ENCODE measurements at places on chromosomes 1 and 21.

- DNase-seq, result no peak
These were observed 82.1 kb upstream of the ARHGEF16 start for GRCh38 chr1:3372317-3372716.

- DNase-seq, result no peak
These were observed 34.4 kb upstream of the PADI1 start for GRCh38 chr1:17170571-17170970.

DNA sequence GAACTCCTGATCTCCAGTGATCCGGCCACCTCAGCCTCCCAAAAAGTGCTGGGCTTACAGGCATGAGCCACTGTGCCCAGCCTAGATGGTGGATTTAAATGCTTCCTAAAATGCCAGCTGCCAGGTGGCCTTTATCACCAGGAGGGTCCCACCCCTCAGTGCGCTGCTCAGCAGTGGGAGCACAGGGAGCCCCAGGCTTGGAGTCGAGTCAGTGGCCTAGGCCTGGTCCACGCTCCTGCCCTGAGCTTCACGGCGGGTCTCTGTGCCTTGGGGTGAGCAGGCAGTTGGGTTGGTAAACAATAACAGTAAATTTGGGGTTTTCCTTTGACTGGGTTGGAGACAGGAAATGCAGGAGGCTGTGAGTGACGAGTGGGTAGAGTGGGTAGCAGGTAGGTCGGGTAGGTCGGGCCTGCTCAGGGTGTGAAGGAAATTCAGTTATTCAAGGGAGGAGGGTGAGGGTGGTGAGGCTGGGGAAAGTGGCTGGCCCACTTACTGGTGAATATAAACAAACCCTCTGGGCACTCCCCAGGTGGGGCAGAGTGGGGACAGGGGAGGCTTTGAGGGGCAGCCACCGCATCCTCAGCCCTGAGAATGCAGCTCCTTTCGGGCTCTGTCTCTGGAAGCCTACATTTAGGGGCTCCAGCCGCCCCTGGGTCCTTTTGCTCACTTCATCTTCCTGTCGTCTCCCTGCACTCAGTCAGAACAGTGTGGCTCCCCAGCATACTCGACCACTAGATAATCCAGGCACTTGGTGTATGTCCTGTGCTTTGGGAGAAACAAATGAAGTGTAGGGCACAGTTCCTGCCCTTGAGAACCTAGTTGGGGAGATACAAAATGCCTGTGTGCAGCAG lies 33.5 kb upstream of the IL19 start:
- no peak for DNase-seq

GRCh38 chr21:15676935-15677334 lies 52.8 kb upstream of the USP25 start:
- no peak for DNase-seq

DNA sequence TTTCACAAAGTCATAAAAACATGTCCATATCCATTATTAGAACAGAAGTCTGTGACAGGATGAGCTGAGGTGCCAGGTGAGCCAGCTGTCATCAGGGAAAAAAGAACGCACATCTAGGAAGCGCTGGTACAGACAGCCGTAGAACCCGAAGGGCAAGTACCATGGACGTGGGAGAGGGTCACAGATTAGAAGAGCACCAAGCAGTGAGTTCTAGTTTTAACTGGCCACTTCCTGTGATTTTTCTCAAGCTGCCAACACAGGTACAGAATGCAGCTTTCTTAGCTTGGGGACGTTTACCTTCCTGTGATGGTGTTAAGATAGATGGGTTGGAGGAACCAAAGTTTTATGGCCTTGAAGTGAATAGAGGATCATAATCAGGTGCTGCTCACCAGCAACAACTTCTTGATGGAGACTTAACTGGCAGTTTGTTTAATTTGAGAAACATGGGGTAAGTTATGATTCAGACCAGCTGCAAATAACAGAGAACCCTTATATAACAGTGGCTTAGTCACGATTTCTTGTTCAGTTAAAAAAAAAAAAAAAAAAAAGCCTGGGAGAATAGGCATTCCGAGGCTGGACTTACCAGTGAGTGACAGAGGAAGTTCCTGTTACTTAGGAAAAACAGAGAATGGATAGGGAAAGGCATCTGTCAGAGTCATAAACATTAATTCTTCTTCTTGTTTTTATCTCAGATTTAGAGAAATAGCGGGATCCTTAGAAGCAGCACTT lies 30.9 kb downstream of the AGT start:
- DNase-seq, result no peak

GRCh38 chr1:184627007-184627341 lies 127.7 kb downstream of the EDEM3 start:
- DNase-seq, result no peak

DNA sequence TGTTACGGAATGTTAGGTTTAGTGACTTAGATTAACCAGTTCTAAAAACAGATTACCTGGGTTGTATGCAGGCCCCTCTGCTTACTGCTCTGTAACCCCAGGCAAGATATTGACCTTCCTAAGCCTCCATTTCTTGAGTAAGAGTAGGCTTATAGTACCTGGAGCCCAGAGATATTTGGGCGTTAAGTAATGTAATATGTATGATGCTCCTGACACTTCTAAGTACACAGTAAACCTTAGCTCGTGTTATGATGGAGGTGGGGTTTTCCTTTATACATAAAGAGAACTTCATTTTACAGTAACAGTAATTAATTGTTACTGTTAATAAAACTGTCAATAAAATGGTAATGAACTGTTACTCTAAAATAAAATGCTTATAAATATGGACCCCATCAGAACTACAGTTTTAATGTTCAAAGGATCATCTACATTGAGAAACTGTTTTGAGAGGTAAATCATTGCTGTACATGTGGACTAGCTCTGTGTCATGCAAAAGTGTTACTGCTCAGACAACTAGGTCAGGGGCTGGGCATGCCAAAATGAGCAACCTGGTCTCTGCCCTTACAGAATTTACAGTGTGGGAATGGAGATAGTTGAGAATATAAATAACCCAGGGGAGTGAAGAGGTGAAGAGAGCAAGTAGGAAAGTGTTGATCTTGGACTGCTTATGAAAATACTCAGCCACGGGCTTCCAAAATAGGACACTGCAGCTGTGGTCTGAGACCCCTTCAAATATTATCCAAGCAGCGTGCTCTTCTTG lies 26.6 kb downstream of the LRRC8C start:
- no peak for DNase-seq

GRCh38 chr1:216095400-216095799 lies 327.8 kb downstream of the USH2A start:
- peak; percentile 82 for DNase-seq

DNA sequence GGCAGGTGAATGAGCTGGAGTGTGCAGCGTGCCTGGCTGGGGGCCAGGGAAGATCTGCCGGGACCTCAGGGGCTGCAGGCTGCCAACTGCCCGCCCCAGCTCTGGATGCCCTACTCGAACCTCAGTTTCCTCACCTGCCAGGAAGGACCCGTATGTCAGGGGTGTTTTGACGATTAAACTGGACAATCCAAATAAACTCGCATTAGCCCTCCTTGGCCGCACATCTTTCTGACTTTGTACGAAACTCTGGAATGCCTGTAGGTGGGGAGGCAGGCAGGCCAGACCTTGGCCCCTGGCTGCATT lies 8.3 kb upstream of the ZNF669 start:
- DNase-seq, result no peak

DNA sequence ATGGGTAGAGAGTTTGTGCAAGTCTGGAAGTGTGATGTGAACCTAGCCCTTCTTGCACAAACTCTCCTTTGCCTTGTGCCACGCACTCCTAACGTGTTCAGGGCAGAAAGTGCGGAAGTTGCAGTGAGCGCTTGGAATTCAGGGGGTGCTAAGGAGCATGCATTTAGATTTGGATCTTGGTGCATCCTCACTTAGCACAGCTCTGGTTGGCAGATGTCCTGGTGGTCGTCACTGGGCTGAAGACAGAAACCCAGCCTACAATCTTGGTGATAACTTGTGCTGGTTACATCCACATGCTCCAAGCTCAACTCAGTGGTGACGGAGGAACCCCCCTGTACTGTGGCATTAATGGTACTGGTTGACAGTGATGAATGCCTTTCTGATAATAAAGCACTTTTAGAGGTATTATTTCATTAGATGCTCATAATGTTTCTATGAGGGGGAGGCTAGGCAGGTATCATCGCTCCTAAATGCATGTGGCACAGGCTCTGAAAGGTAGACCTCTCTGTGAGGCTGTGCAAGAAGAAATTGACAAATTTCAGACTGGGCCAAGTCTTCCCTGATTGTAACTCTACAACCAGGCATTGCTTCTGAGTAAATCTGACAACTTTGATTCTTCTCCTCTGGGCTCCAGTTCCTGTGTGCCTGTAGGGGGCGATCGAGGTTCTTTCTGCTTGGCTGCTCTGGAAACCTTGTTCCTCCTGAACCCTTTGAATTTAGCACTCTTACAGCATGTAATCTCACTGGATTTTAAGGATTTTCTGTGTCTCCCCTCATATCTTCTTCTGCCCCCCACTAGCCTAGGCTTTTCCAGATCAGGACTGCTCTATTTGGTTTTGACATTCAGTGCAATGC lies 40.6 kb downstream of the MAPKAPK2 start:
- DNase-seq, result peak; percentile 81

DNA sequence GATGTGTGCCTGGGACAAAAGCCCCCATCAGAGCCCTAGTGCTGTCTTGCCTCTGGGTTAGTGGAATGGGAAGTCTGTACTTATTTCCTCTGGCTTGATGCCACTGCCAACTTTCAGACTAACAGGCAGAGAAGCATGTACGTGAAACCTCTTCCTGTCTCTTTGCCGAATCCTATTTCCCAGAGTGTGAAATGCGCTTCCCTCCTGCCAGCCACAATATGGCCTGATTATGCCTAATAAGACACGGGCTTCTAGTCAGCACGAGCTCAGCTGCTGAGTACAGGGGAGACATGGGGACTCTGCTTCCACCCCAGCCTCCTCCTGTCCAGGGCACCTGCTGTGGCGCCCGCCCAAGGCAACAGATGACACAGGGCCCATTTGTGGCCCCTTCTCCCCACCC lies 111.4 kb downstream of the KCND3 start:
- no peak for DNase-seq

DNA sequence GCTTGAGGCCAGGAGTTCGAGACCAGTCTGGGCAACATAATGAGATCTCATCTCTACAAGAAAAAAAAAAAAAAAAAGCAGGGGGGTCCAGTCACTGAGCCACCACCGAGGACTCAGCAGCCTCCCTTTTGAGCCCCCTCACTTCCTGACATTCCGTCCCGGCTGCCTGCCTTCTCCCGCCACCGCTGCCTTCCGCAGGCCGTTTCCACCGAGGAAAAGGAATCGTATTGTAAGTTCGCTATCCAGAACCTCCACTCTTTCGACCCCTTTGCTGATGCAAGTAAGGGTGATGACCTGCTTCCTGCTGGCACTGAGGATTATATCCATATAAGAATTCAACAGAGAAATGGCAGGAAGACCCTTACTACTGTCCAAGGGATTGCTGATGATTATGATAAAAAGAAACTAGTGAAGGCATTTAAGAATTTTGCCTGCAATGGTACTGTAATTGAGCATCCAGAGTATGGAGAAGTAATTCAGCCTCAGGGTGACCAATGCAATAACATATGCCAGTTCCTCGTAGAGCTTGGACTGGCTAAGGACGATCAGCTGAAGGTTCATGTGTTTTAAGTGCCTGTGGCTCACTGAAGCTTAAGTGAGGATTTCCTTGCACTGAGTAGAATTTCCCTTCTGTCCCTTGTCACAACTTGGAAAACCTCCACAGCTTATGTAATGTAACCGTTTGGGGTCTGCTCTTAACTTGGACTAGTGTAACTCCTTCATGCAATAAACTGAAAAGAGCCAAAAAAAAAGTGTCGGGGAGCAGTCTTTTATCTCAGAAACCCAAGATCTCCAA lies 55.6 kb downstream of the GLUL start:
- DNase-seq, result no peak

- DNase-seq, result no peak
These were observed 292.0 kb upstream of the PLXNA2 start for GRCh38 chr1:208536212-208536611.

DNA sequence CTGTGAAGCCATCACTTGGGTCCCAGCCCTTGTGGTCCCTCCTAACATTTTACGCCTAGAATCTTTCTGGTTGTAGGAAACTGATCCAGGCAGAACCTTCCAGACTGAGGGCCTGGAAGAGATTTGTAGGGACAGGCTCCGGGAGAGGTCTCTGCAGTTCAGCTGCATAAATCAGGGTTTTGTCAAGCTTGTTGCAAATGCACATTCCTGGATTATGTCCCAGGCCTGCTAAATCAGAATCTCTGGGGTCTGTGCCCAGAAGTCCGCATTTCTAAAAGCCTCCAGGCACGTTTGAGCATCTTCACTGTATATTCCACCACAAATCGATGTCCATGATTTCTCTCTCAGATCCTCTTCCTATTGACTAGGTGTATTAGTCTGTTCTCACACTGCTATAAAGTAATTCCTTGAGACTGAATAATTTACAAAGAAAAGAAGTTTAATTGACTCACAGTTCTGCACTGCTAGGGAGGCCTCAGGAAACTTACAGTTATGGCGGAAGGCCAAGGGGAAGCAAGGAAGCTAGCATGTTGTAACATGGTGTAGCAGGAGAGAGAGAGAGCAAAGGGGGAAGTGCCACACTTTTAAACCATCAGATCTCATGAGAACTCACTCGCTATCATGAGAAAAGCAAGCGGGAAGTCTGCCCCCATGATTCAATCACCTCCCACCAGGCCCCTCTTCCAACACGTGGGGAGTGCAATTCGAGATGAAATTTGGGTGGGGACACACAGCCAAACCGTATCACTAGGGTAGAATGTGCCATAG lies 1.2 kb upstream of the FHAD1 start:
- no peak for DNase-seq

- no peak for DNase-seq
These were observed 92.3 kb downstream of the CTH start for GRCh38 chr1:70503358-70503757.

- no peak for DNase-seq
These were observed 728.7 kb downstream of the LTN1 start for GRCh38 chr21:28263974-28264373.

Measured in GM23338 (cell line).